Stimulated activated CD4-positive, alpha-beta T cell treated with anti-CD3 and anti-CD28 coated beads, Interleukin-1b, Interleukin-23, amount 100 ng/mL, for 1 hour (primary cell): ENCODE measurements at places on chromosomes 1 and 21.

GRCh38 chr1:3886691-3887090, 13.4 kb downstream of the C1orf174 start:
- no peak for DNase-seq

DNA sequence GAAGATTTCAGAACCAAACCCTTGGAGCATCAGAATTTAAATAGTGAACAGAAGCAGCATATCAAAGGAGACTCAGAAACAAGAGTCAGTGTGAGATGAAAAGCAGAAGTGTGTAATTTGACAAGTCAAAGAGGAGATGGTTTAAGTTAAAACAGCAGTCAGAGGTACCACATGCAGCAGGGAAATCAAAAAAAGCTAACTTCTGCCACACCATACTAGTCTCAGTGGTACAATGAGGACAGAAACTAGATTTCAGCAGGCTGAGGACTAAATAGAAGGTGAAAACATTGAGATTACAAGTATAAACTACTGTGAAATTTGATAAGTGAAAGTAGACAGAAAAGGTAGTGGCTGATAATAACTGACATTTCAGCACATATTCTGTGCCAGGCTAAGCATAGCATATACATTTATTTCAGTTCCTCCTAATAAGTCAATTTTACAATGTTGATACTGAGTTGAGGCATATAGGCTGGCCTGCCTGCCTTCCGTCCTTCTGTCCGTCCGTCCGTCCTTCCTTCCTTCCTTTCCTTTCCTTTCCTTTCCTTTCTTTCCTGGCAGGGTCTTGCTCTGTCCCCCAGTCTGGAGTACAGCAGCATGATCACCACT, 12.6 kb downstream of the SUCO start:
- no peak for DNase-seq

GRCh38 chr1:208179961-208180409, 64.2 kb downstream of the PLXNA2 start:
- DNase-seq: no peak

DNA sequence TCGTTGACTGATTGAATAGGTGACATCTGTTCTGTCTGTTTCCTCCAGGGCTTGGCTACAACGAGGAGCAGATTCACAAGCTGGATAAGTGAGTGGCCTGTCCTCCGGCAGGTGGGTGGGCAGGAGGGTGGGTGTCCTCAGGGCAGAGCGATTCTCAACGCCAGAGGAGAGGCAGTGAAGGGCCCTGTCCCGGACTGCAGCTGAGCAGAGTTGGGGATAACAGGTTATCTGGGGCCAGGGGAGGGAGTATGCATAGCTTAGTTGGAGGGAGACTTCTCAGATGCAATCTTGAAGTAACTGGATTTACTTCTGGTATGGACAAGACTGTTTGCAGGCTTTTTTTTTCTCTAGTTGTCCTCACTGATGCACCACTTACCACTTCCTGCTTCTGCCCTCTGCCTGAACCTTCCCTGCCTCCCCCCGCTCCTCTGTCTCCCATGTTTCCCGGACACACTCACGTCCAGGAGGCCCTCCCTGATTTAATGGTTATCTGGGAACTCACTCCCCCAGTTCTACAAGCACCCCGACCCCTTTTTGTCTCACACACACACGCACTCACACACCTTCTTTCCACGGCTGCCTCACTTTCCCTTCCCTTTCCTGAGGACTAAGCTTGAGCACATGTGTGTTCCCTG, 16.4 kb upstream of the RASSF5 start:
- DNase-seq: no peak

GRCh38 chr1:43435146-43436145, 18.3 kb downstream of the HYI start:
- DNase-seq: no peak

DNA sequence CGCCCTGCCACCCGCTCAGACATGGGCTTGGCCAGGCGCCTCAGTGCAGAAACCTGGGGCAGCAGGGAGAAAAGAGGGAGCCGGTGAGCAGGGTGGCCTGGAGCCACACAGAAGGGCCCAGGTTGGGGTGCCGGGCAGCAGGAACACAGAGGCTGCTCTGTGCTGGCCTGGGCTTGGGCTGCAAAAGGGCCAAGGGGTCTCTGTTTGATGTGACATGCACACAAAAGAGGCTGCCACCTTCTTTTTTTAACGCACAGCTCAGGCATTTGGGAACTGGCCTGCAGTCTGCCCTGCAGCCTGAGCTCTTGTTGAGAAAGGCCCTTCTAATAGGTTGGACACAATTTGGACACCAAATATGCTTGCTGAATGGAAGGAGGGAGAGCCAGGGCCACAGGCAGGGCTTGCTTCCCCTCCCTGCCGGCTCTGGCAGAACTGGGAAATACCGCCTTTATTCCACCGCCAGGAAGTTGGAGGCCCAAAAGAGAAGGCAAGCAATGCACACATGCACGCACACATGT, 32.4 kb downstream of the KIF21B start:
- no peak for DNase-seq

DNA sequence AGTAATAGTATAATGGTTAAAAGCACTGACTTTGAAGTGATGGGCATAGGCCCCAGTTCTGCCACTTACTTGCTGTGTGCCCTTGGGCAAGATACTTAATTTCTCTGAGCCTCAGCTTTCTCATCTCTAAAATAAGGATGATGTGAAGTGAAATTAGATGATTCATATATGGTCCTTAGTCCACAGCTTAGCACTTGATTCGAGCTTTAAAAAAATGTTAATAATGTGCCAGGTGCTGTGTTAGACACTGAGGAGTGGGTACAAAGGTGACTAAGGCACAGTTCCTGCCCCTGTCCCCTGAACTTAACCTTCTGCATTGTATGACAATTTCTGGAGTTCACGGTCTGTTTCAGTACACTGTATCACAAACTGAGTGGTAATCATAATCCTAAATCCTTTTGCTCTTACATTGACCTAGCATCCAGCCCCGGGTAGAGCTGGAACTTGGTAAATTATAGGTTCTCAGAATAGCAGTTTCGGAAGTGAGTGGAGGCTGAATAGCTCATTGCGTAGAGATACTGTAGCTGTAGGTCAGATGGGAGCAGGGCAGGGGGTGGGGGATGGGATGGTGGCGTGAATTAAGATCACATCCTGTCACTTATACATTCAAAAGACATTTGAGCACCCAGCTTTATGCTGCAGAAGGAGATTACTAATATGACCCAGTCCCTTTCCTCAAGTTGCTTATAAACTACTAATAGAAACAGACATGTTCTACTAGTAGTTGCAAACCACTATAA, 1.5 kb downstream of the ZNF691 start:
- no peak for DNase-seq

GRCh38 chr1:153742411-153743142, 14.7 kb downstream of the INTS3 start:
- DNase-seq: no peak

DNA sequence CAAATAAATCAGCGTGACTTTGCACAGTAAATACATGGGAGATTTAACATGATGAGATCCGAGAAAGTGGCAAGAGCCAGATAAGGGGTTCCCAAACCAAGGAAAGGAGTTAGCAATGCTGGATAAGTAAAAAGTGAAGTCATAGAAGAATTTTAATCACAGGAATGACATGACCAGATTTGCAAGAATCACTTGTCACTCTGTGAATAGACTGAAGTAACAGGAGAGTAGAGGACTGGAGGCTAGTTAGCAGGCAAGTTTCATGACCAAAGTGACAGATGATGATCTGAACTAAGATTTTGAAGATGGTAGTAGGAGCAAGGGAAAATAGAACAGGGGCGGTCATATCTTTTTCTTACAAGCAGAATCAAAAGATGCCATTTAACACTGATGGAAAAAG, 8.4 kb downstream of the CFH start:
- DNase-seq: no peak

DNA sequence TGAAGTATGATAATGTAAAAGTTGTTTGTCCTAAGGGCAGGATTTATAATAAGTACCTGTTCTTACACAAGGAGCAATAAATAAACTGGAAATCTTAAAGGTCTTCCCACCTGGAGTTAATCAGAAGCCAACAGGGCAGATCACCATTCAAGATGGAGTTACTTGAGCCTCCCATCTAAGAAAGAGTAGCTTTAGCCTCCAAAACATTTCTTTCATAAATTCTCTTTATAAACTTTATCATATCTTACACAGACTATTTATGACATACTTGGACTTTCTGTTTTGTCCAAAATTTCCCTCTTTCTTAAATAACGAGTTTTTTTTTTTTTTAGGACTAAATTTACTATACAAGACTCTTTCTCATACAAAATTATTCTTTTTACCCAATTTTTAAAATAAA, 18.5 kb downstream of the OR2T1 start:
- no peak for DNase-seq

- DNase-seq: no peak
Measured at GRCh38 chr1:115275216-115275615, 62.8 kb downstream of the NGF start.

DNA sequence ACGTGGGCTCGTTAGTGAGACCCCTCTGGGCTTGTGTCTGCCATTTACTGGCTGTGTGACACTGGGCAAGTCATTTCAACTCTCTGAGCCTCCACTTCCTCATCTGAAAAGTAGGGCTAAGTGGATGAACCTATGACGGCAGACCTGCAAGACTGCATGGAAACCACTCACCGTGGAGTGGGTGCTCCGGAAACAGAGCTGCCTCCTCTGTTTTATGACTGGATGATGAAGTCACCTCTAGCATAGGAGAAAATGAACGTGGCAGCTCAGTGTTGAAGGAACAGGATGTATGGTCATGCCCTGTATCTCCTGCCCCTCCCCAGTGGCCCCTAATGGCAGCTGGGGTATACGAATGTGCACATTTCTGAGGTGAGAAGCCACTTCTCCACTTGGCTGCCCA, 40.5 kb downstream of the STPG1 start:
- no peak for DNase-seq

DNA sequence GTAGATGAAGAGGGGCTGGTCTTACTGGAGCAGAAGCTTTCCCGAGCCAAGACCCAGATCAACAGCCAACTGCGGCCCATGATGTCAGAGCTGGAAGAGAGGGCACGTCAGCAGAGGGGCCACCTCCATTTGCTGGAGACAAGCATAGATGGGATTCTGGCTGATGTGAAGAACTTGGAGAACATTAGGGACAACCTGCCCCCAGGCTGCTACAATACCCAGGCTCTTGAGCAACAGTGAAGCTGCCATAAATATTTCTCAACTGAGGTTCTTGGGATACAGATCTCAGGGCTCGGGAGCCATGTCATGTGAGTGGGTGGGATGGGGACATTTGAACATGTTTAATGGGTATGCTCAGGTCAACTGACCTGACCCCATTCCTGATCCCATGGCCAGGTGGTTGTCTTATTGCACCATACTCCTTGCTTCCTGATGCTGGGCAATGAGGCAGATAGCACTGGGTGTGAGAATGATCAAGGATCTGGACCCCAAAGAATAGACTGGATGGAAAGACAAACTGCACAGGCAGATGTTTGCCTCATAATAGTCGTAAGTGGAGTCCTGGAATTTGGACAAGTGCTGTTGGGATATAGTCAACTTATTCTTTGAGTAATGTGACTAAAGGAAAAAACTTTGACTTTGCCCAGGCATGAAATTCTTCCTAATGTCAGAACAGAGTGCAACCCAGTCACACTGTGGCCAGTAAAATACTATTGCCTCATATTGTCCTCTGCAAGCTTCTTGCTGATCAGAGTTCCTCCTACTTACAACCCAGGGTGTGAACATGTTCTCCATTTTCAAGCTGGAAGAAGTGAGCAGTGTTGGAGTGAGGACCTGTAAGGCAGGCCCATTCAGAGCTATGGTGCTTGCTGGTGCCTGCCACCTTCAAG, 57.3 kb downstream of the LAMC2 start:
- no peak for DNase-seq

DNA sequence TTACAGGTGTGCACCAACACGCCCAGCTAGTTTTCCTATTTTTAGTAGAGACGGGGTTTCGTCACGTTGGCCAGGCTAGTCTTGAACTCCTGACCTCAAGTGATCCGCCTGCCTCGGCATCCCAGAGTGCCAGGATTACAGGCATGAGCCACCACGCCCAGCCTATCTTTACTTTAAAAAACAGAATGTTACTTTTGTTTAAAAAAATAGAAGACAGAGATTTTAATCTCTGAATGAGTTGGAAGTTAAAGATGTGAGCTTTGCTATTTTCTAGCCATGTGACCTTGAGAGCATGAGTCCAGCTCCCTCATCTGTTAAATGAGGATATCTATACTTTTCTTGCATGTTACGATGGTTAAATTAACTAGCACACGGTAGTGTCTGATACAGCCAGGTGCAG, 3.9 kb upstream of the PUM1 start:
- no peak for DNase-seq

DNA sequence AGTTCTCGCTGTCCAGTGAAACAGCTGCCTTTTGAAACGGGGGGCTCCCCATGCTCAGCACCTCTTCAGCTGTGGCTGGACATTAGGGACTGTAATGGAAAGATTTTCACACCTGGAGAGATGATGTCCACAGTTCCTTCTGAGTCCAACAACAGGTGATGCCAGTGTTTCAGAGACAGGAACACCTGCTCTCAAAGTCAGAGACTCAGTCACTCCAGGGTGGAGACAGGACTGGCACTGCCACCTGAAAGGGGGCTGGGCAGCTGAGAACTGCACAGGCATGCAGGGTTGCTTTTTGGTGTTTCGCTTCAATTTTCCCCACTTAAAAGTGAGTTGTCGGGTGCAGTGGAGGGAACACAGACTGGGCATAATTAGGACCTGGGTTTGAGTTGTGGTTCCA, 124.8 kb downstream of the GALNT2 start:
- DNase-seq: no peak

- DNase-seq: no peak
Measured at GRCh38 chr1:185896863-185897262, 162.7 kb downstream of the HMCN1 start.

- no peak for DNase-seq
Measured at GRCh38 chr1:19313636-19313959, 1.5 kb downstream of the SLC66A1 start.

- no peak for DNase-seq
Measured at GRCh38 chr1:232875536-232875935, 70.3 kb downstream of the MAP10 start.

GRCh38 chr1:41890825-41891198, 27.9 kb downstream of the HIVEP3 start:
- no peak for DNase-seq

DNA sequence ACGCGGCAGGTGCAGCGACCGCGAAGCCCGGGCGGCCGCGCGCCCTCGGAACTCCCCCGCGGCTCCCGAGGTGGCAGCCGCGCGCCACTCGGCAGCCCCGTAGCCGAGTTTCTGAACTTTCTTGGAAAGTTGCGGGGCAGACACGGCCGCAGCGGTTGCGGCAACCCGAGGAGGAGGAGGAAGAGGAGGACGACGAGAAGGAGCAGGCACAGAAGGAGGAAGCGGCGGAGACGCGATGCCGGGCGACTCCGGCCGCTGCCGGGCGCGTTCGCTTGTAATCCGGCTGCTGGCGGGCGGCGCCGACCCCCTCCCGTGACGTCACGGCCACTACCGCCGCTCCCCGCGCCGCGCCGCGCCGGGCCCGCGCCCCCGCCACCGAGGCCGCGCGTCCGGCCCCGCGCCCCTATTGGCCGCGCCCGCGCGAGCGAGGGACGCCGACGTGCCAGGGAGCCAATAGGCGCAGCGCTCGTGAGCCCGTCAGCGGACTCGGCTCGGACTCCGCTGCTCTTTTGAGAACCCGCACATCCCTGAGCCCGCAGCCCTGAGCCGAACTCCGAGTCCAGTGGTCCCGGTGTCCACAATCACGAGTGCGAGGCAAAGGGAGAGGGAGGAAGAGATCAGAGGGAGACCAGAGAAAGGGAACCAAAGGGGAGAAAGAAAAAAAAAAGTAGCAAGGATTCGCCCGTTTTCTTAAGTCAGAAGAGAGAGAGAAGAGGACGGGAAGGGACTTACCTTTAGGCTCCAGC, 736 bp upstream of the BARHL2 start:
- no peak for DNase-seq
